Left cardiac atrium (tissue), 4 donors: ENCODE measurements at places on chromosomes 7 and 10.

DNA sequence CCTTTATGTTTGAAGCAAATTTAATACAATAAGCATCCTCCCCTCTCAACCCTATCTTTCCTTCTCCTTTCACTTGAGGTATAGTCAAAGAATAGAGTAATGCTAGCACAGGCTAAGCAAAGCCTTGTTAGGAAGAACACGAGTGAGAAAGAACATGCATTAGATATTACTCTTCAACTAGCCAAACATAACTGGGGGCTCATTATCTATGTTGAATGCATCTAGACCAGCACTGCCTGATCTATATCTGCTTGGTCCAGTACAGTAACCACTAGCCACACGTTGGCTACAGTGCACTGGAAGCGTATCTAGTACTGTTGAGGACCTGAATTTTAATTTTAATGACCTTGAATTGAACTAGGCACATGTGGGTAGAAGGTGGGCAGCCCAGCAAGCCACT, 21.0 kb downstream of the SFMBT2 start:
- no peak for DNase-seq

GRCh38 chr7:157616426-157616825, 279.6 kb downstream of the DNAJB6 start:
- no peak for DNase-seq

- no peak for DNase-seq
Observed at GRCh38 chr10:101695404-101695890, 477 bp upstream of the FBXW4 start.

- no peak for DNase-seq
Observed at GRCh38 chr7:18400726-18401125, 94.8 kb upstream of the HDAC9 start.

DNA sequence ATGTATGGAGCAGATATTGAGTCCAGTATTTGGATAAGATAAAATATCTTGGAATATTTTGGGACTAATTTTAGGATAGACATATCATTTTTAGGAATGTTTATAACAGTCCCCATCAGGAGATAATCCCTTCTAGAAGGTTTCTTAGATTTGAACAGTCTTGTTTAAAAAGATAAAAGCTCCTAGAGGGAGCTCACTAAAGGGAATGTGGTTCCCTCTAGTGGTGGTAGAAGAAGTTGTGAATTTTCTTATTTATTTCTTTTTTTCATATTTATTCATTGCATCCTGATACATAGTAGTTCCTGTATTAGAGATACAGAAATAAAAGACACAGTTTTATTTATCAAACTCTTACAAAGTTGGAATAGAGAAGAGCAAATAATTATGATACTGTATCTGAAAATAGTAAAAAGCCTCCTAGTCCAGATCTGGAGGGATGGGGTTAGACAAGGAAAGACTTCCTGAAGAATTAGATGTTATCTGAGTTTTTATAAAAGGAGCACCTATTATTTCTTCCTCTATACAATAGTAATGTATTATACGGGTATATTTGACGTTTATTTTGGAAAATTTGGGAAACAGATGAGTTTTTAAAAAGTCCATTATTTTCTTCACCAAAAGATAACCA, 24.5 kb upstream of the KLF14 start:
- DNase-seq = no peak

GRCh38 chr10:70063418-70064098, 10.9 kb downstream of the MACROH2A2 start:
- no peak for DNase-seq

DNA sequence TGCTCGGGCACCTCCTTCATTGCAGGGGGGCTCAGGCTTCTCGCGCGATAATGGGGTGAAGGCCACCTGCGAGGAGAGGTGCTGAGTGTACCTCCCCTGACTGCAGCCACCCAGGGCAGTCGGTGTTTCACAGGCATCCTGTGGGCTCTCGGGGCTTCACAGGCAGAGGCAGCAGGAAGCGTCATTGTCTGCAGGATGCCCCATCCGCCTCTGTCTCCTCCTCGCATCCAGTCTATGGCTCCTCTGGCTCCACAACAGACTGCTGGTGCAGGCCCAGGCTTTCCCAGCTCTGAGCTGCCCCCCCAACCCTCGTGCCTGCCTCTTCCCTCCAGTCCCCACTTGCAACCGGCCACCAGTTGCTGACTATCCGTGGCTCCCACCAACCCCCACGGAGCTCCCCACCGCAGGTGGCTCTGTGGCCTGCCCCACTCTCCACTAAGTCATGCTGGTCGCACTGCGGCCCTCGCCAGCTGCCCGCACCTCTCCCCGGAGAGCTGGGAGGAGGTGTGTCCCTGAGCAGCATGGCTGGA, 36.5 kb downstream of the CAMK2B start:
- peak; percentile 3 for DNase-seq

GRCh38 chr10:5932345-5932744, 42.3 kb downstream of the FBH1 start:
- DNase-seq = no peak

- DNase-seq = no peak
Observed at GRCh38 chr7:155097338-155097737, 27.2 kb downstream of the HTR5A start.

DNA sequence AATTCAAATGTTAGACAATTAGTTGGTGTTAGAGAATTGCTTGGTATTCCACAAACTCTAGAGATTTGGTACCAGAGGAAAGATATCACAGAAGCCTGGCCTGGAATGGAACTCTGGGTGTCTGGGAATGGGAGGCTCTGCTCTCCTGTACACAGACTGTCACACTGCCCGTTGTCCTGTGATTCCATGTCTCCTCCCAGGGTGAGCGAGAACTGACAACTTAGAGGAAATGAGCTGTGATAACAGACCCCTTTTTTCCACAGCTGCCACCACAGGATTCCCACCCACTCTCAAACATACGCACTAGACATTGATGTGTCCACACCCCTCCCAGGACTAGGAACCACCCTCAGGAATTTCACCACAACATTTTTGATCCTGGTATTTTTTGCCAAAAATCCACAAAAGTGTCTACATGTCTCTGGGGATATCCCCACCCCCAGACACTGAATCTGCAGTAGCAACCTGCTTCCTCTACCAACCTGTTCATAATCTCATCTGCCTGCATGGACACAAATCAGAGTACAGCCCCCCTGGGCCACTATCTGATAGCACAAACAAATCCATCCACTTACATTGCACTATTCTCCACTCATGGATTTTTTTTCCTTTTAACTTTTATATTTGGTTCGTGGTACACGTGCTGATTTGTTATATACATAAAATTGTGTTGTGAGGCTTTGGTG, 4.7 kb downstream of the ZNF273 start:
- DNase-seq = no peak

- DNase-seq = no peak
Observed at GRCh38 chr10:28800144-28800543, 122.8 kb downstream of the BAMBI start.

GRCh38 chr10:47038881-47039561, 127.8 kb downstream of the PTPN20 start:
- DNase-seq = peak; percentile 22

- no peak for DNase-seq
Observed at GRCh38 chr10:79437111-79437814, 8.2 kb downstream of the ZCCHC24 start.

- no peak for DNase-seq
Observed at GRCh38 chr7:6579446-6579845, 2.2 kb downstream of the ZDHHC4 start.

DNA sequence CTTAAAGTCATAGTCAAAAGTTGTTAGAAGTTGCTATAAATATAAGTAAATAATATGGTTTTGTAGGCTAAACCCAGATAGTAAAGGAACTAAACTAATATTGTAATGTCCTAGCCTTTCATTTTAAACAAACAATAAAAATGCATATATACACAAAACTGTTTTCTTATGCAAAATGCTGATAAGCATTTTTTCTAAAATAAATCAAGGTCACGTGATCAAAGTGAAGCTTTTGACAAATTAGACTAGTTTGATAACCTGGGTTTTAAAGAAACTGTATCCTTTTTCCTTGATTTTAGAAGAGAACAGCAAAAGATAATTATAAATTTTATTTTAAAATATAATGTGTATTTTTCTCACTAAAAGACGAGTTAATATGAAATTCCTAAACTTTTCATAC, 313.3 kb downstream of the PCDH15 start:
- DNase-seq = no peak

DNA sequence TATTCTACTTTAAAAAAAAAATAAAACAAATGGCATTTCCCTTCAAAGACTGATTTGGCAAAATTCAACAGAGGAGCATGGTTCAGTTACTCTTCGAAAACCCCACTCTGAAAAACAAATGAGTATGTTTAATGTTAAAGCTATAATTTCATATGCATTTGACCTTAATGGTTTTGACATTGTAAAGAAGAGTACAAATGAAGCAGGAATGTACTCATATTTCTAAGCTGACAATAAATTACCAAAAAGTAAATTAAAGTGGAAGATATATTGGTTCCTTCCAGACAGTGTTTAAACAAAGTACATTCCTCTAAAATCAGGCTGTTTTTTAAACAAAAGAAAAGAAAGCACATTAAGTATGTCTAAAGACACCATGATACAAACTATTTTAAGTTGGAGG, 16.4 kb downstream of the RGS10 start:
- DNase-seq = no peak

GRCh38 chr7:144818511-144818910, 17.3 kb downstream of the TPK1 start:
- no peak for DNase-seq

- DNase-seq = no peak
Observed at GRCh38 chr7:53002389-53002788, 33.0 kb upstream of the POM121L12 start.

- DNase-seq = no peak
Observed at GRCh38 chr7:133623721-133624120, 370.8 kb downstream of the EXOC4 start.

- no peak for DNase-seq
Observed at GRCh38 chr7:114755856-114756255, 166.0 kb upstream of the MDFIC start.

- DNase-seq = no peak
Observed at GRCh38 chr7:138797715-138798320, at the start of the genes ATP6V0A4 and TMEM213. Gene ATP6V0A4 (minus strand): TSS chr7:138798196. CDS start chr7:138771247, 26,949 bp downstream. Gene TMEM213 (plus strand): TSS chr7:138797994. CDS start chr7:138798105, 111 bp downstream.

DNA sequence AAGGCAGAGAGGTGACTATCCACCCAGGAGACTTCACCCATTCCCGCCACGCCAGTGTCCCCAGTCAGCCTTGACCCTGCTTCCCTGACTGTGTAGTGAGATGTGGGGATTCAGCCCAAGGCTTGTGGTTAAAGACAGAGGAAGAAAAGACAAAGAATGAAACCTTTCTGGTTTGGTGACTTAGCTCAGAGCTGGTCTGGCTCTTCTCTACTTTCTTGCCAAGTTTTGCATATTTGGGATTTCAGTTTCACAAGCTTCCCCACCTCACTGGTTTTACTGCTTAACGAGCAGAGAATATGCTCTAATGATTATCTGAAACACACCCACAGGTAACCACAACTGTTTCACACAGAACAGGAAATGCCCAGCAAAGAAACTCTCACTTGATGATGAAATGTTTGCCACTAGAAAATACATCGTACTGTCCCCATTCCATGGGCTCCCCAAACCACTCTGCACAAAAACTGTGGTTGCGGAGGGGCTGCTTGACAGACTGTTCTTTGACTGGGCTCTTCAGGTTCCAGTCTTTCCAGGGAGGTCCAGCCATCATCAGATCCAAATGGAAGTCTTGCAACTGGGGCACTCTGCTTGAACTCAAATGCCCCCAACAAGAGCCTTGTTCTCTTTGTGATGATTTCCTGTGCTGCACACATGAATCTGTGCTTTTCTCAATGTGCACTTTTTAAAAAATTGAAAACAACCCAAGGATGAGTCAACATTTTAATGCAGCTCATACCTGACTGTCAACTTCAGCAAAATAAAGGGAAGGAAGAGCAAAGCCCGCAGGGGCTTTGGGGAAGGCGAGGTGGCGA, 95.5 kb downstream of the CTBP2 start:
- DNase-seq = no peak

DNA sequence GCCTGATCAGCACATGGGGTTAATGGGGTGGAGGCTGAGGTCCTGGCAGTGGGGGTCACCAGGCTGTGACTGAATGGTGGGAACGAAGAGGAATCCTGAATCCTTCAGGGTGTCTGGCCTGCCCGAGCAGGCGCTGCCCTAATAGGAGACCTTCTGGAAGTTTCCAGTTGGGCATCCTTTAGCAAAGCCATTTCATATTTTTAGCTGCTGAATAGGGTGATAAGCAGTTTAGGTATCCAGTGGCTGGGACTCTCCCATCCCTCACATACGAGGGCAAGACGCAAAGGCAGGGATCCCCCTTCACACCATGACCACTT, 159.3 kb downstream of the SH3PXD2A start:
- DNase-seq = no peak

- no peak for DNase-seq
Observed at GRCh38 chr10:132580143-132580542, 42.6 kb downstream of the INPP5A start.

- no peak for DNase-seq
Observed at GRCh38 chr10:20289070-20289828, 473.0 kb downstream of the PLXDC2 start.

DNA sequence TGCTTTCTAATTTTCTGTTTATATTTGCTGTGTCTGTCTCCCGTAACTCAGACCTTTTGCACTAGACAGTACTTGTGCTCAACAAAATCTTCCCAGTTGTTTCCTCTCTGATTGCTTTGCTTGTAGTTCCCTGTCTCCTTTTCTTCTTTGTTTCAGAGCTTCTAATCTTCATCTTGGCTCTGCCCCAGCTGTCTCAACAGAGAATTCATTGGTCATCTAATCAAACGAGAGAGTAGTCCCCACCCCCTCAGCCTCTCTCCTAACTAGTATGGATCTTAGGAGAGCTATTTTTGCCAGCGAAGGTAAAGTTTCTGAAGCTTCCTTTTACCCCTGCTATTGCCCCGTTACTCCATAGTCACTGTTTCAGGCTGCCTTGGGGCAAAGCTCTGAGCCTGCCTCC, 32.8 kb downstream of the SLC26A4 start:
- DNase-seq = no peak

DNA sequence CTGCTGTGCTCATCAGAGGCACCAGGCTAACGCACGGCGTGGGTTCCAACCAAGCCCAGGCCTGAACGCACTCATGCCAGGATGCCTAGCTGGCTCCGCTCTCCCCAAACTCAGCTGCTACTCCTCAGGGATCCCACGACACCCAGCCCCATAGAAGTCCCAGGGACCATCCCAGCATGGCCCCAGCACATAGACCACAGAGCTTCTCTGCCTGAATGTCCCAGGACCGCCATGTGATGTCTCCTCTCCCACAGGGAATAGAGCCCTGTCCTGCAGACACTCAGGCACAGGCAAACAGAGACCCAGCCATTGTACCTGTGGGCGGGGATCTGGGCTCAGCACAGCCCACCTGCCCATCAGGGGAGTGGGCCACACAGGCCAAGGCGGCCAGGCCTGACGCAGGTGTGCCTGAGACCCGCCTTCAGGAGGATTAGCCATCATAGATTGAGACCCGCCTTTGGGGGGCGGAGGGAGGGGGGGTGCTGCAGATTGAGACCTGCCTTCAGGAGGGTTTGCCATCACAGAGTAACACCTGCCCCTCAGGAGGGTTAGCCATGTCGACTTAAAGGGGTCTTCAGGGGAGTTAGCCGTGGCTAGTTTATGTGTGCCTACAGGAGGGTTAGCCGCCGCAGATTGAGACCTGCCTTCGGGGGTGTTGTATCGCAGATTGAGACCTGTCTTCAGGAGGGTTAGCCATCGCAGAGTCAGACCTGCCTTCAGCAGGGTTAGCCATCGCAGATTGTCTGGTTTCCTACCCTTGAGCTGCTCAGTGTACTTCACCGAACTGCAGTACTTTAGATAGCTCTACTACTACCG, 29.0 kb downstream of the RASGEF1A start:
- peak; percentile 7 for DNase-seq
